ENCODE measurements at places on chromosomes 4 and X.

DNA sequence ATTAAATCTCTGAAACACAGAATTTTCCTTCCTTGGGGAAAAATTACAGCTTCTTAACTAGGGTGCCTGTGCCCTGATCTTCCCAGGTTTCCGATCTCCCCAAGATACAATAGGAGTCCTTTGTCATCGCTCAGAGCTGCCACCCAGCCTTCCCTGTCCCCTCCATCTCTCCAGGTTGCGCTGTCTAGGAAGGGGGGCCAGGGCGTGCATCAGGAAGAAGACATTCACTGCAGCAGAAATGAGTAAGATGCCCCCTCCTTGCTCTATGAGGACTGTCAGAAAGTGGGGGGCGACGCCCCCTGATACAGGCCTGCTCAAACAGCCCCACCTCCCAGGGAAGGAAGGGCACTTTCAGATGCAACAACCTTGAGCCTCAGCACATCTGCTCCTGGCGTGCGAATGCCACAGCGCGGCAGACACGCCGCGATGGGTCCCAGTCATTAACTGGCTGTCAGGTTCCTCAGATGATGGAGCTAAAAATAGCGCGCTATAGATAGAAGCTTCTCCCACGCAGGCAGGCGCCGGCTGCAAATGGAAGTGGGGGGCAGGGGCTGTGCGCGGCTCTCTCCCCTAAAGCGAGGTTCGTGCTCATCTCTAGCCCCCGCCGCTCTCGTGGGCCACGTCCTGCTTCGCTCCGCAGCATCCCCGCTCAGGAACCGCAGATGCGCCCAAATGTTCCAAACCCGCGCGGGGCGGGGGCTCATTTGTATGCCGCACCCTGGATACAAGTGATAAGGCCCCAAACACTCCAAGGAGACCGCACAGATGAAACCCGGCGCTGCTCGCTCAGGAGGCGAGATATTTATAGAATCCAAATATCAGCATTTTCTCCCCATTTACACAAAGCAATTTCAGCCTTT, 57.6 kb upstream of the LGI2 start:
- peak; percentile 27 for DNase-seq

- no peak for DNase-seq
Observed at GRCh38 chrX:20231598-20231997, 35.1 kb downstream of the RPS6KA3 start.

DNA sequence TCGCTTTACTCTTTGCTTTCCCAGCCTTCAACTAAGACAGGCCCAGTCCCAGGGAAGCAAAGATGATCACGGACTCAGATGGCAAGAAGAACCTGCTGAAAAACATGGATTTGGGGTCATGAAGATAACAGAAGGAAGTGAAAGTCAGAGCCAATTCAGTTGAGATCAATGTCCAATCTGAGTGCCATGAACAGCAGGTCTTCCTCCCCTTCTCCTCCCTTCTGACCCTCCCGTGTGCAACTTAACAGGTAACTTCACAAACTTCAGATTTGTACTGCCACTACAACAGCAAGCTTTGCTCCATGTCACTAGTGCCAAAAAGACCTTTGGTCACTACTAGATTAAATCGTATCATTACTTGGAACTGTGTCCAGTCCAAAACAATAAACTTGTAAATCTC, 15.5 kb upstream of the SGMS2 start:
- DNase-seq = no peak

DNA sequence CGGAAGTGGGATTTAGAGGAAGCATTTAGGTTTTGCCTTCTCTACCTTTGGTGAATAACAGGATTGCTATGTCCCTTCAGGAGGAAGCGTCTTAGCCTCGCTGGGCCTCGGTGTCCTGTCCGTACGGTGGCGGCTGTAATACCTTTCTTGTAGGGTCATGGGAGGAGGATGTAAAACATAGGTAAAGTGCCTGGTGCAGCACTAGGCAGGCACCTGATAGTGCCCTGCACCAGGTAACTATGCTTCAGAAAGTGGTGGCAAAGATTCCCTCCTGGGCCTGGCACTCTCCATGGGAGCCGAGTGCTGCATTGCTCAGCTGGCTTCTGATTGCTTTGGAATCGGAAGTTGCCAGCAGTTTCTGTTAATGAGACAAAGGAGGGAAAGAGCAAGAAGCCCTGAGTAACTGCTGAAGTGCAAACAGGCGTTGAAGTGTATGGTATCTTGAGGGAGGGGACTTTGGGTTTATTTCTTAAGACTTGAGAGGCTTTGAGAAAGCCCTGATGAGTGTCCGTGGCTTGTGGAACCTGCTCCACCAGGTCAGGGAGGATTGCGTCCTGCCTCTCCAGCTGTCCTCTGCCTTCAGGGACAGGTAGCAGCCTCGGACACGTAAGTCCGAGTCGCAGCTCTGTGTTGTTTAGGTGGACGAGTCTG, 45.8 kb downstream of the TBC1D14 start:
- DNase-seq = peak; percentile 58

- DNase-seq = no peak
Observed at GRCh38 chrX:43892336-43892870, 10.2 kb upstream of the MAOB start.

- no peak for DNase-seq
Observed at GRCh38 chr4:10051517-10052135, 30.3 kb upstream of the SLC2A9 start.

DNA sequence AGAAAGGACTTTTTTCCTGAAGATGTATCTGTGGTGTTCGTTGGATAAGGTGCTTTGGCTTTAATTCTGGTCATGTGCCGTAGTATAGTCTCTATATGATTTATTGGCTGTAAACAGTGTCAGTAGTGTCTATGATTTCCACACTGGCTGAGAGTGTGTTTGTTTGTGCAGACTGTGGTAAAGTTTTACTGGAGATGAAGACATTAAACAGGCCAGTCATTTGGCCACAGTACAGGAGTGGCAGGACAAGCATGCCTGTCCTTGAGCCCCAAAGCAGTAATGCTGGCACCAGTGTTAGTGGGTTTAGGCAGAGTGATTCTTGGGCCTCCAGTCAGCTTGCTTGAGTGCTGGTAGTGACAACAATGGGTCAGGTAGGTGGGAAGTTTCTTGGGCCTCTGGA, 1023.9 kb upstream of the GRID2 start:
- DNase-seq = no peak

- DNase-seq = no peak
Observed at GRCh38 chr4:111274486-111274885, 651.6 kb upstream of the PITX2 start.

- no peak for DNase-seq
Observed at GRCh38 chr4:123876671-123877101, 480.1 kb downstream of the SPRY1 start.

DNA sequence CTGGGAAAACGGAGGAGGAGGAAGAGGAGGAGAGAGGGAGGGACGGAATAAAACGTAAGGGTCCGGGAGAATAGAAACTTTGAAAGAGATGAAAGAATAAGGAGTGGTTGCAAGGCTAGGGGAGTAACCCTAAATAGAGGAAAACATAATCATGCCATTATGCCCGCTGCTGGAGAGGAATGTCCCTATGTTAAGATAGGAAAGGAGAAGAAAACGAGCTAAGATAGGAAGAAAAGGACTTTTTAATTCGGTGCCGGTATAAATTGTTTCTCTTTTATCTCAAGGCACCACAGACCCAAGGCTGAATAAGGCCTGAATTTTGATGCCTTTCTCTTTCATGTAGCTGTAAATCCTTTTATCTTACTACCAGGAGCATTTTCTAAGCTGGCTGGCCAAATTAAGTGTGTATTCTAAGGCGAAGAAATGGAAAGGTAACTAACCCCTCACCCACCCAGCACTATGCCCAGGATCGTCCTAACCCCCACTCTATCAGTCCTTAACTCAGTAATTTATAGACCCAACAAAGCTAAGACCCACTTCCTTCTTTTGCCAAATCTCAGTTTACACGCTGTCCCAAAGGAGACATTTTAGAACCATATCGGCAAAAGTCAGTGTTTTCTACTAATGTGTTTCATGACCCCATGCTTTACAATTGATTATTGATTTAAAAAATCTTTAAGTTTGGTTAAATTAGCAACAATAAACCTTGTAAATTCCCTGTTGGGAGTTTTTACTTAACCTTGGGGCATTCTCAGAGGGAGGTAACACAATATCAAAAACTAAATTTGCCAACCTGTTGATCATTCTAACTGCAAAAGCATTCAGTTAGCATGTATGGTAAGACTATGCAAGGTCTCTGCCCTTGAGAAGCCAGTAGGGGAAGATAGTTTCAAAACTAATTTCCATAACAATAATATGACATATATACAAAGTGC, 1.1 kb upstream of the CUL4B start:
- peak; percentile 15 for DNase-seq

DNA sequence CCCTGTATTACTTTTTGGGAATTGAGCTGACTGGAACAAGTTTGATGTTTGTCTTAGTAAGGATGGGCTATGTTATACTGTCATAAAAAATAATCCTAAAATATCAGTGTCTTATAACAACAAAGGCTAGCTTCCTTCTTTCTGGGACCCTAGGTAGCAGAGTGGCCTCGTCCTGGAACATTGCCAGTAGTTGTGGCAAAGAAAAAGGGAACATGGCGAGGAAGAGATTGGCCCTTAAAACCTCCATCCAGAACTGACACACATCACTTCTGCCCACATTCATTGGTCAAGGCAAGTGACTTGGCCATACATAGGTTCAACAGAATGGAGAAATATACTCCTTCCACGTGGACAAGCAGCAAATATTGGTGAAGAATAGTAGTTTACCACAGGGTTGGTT, 287.9 kb downstream of the PPP1R2C start:
- no peak for DNase-seq

DNA sequence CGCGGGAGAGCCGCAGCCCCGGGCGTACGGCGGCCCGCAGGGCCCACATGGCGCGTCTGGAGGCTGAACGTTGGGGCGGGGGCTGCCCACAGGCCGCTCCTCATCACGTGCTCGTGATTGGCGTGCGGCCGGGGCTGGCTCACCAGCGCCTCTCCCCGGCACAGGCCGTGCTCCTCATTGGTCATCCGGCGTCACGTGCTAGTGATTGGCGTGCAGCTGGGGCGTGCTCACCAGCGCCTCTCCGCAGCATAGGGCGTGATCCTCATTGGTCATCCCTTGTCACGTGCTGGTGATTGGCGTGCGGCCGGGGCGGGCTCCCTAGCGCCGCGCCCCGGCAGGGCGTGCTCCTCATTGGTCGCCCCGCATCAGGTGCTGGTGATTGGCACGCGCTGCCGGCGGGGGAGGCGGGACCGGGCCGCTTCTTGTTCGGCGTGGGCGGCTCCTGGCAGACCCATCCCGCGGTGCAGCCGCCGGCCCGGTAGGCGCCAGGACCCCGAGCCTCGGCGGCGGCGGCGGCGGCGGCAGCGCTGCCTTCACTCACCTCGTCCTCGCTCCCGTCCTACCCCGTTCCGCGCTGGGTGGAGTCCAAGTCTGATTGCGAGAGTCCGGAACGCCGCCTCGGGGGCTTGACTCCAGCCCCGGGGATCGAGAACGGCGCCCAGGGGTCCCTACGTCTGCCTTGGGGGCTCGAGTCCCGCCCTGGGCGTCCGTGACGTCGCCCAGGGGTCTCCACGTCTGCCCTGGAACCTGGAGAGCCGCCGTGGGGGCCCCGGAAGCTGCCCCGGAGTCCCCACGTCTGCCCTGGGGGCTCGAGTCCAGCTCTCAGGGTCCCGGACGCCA, at the start of gene GTPBP6:
Gene GTPBP6, minus strand, starts transcription at position 58 of the 840 bp plus-strand sequence. Its CDS starts 9 bp downstream, at position 49.
- DNase-seq = peak; percentile 100

DNA sequence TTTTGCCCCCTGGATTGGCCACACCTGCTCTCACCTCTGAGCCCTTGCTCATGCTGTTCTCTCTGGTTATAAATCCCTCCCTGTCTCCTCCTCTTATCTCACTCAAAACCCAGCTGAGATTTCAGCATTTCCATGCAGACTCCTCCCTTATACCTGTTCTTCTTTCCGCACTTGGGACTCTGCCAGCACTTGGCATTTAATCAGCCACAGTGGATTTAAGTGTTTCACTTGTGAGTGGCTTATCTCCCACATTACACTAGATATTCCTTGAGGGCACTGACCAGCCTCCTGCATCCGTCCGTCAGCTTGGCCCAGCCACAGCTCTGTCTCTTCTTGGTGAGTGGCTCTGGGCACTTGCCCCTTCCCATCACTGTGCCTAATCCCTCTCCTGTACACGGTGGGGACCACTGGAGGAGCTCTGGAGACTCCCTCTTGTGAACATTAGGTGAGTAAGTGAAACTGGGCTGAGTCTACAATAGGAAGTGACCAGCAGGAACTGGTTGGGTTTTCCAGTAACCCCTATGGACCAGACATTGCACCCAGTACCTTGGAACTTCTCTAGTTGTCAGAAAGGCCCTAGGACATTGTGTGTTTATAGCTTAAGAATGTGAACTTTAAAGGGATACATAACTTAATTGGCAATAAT, 19.9 kb downstream of the FGFBP1 start:
- no peak for DNase-seq

DNA sequence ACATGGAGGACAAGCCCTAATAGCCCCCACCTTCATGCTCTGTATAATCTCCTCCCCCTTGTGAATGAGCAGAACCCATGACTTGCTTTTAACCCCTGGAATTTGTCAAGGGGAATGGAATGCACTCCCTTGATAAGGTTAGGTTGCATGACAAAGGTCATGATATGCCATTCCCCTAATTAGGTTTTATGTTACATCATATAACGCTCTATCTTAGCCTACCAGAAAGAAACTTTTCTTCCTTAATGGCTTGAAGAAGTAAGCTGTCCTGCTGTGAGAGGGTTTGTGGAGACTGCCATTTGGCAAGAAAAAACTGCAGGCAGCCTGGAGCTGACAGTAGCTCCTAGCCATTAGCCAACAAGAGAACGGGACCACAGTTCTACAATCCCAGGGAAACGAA, 399.8 kb upstream of the MAD2L1 start:
- no peak for DNase-seq

DNA sequence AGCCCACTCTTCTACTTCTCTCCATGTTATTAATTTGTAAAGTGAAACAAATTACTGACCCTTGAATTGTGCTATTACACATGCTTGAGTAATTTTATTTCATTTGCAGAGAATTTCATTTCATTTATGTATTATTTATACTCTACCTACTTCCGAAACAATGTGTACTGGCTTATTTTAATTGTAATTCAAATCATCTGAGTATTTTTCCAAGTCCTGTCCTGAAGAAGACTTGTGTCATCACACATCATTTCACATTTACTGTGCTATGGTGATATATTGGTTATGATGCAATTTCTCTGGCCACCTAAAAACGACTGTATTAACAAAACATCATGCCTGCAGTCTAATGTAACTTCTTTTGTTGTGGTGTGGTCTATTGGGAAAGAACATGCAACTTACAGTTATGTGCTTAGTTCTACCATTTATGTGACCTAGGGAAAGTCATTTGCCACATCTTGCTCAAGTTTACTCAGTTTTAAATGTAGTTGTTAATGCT, 384.5 kb downstream of the RPA4 start:
- DNase-seq = peak; percentile 17

Measured in lung (tissue), 17 donors.